Stimulated activated CD8-positive, alpha-beta memory T cell treated with anti-CD3 and anti-CD28 coated beads, Interleukin-2, amount 100 ng/mL, for 1 hour (primary cell): ENCODE measurements at places on chromosomes 13 and 19.

DNA sequence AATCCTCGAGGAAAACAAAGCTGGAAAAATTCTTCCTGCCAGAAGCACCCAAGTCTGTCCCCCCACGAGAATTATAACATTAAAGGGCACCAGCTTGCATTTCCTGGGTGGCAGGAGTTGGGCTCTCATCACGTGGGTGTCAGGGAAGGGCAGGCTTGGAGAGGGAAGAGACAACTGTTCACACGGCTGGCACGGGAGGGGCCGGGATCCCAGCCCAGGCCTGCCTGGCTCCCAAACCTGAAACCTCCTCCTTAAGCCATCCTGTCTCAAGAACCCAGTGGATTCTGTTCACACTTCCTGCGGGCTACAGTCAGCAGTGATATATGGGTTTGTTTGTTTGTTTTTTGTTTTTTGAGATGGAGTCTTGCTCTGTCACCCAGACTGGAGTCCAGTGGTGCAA is 12.2 kb downstream of the GRIK5 start:
- DNase-seq: no peak

GRCh38 chr13:114145722-114146121 is 13.3 kb upstream of the RASA3 start:
- no peak for DNase-seq

DNA sequence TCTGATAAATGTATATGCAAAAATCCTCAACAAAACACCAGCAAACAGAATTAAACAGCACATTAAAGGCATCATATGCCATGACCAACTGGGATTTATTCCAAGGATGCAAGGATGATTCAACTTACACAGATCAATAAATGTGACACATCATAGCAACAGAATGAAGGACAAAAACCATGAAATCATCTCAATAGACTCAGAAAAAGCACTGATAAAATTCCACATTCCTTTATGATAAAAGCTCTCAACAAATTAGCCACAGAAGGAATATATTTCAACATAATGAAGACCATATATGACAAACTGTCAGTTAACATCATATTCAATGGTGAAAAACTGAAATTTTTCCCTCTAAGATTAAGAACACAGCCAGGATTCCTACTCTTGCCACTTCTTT is 691.6 kb downstream of the DIAPH3 start:
- DNase-seq: no peak

- DNase-seq: no peak
Observed at GRCh38 chr13:80141123-80141849, 199.6 kb downstream of the SPRY2 start.

DNA sequence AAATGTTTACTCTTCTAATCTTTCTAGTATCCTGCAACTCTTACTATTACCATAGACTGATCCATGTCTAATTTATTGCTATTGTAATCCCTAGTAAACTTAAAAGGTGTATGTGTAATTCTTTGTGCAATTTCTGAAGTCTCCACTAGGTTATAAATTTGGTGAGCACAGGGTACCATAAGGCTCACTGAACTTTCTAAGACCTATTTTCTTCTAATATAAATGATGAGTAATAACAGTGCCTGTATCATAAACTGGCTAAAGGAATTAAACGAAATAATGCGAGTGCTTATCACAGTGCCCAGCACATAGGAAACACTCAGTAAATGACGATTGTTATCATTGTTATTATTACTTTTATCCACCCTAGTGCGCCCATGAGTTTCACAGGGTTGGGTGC is 119.1 kb downstream of the KLF12 start:
- DNase-seq: no peak

DNA sequence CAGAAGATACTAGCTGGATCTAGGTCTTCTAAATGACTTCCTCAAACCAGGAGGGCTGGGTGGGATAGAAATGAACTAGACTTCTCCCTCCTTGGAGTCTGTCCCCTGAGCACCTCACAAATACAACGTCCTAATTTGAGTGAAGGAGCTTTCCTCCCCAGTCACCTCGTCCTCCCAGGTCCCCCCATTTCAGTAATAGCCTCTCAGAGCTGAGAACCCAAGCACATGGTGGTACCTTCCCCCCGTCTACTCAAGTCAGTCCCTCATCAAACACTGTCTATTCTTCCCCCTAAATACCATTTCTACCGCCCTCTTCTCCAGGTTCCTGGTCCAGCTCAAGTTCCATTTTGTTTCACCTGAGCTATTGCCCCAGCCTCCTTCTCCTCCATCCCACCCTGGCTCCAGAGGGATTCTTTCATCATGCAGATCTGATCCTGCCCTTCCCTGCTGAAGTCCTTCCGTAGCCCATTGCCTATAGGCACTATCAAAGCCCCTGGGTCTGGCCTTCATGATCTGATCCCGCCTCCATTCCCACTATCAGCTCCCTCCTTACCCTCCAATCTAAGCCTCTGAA is 5.3 kb upstream of the PRKCG start:
- no peak for DNase-seq

DNA sequence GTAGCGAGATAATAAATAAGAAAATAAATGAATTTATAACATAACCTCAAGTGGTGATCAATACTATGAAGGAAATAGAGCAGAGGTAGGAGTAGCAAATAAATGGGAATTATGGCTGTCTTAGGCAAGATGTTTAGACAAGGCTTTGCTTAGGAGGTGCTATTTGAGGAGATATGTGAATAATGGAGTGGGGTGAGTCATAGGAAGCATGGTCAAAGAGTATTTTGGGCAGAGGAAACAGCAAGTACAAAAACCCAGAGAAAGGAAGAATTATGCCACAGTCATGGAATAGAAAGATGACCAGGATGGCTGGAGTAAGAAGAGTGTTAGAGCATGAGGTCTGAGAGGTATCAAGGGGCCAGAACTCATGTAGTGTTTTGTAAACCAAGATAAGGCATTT is 33.6 kb upstream of the LPAR6 start:
- DNase-seq: no peak

DNA sequence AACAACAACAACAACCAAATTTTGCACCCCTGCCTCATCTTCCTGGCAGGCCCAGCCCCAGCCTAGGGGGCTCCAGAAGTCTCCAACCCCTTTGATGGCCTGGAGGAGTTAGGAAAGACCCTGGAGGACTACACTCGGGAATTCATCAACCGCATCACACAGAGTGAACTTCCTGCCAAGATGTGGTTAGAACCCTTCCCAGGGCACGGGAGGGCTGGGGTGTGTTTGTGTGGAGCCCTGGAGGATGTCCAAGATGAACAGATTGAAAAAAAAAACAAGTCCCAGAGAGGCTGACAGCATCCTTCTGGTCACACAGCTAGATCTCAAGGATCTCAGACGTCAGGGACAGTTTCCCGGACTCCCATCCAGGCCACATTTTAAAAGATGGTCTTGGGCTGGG is 13.3 kb downstream of the APOC1 start:
- DNase-seq: no peak
